8988T (cell line): ENCODE measurements at places on chromosomes 4 and X.

DNA sequence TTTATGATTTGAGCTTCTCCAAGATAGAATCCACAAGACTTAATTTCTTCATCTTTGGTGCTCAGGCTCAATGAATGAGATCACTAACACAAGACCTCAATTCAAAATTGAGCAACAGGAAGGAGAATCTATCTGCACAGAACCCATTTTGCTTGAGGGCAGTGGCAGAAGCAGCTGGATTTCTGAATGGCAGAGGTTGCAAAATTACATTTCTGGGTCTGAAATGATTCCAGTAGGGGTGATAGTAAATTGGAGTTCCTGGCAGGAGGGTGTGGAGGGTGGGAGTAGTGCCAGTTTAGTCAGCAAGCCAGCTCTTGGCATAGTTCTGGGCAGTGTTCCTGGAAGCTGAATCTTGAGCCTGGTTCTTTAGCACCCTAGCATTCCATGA is 281.1 kb downstream of the SLC7A11 start:
- DNase-seq = no peak

GRCh38 chrX:153612413-153612812 is 13.5 kb upstream of the CCNQ start:
- no peak for DNase-seq

- DNase-seq = no peak
Measured at GRCh38 chrX:13759152-13759718, 24.7 kb downstream of the OFD1 start.

DNA sequence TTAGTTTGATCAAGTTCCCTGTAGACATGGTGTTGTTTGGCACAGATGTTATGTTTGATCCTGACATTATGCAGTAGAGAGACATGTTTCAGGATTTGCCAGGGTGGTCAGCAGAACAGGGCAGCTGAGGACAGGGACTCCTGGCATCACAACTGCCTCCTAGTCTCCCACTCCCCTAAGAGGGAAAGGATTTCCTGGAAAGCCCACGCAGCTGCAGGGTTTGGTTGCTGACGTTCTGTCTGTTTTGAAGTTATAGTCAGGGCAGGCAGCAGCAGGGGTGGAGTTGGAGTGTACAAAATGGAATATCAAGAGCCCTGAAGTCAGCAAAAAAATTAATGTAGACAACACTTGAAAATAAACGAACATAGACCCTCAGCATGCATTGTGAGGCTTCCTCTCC is 125.4 kb downstream of the CPE start:
- no peak for DNase-seq

GRCh38 chr4:124650614-124651013 is 61.9 kb downstream of the ANKRD50 start:
- DNase-seq = no peak

- no peak for DNase-seq
Measured at GRCh38 chrX:1558761-1559468, 21.9 kb upstream of the P2RY8 start.
